Activated naive CD4-positive, alpha-beta T cell treated with anti-CD3 and anti-CD28 coated beads for 36 hours (primary cell): ENCODE measurements at places on chromosomes 5 and 9. TPM values are rescaled to one million over a fixed set of nuclear protein-coding genes. Genes with fewer than 3 reads are reported as not detected.
A peak's percentile ranks its signal among the peaks of the same experiment; 100 is the strongest.

GRCh38 chr5:179553875-179554274 is 3.5 kb downstream of the RUFY1 start:
- no peak for DNase-seq

Gene CMBL
- total RNA-seq = 3.2 TPM

Gene EFNA5
- not detected for total RNA-seq

Gene SLCO6A1
- not detected for total RNA-seq

Gene PCDH12
- total RNA-seq = 0.43 TPM

DNA sequence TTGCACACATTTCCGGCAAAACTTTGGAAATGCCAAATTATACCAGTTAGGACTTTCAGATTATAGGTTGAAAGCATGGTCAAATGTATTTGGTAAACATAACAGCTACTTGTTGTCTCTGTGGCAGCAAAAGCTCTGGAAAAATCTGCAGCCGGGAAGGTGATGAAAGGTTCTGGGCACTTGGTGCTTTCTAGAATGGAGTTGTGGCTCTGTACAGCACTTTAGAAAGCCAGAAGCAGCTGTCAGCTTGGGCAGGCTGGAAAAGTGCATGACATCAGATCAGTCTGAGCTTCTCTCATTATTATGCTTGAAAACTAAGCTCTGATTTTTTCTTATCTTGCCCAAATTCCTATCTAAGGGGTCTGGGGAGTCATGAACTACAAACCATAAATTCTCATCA is 118.6 kb upstream of the MAST4 start:
- no peak for DNase-seq

- no peak for DNase-seq
These were observed 6.9 kb downstream of the TMEFF1 start for GRCh38 chr9:100479820-100480219.

Gene SPATA6L
- 1.4 TPM for total RNA-seq

Gene LHX3
- total RNA-seq = not detected

Gene CSF2
- 0.30 TPM for total RNA-seq

- DNase-seq = peak; percentile 4
These were observed 3.2 kb downstream of the PAPPA start for GRCh38 chr9:116156621-116157314.

DNA sequence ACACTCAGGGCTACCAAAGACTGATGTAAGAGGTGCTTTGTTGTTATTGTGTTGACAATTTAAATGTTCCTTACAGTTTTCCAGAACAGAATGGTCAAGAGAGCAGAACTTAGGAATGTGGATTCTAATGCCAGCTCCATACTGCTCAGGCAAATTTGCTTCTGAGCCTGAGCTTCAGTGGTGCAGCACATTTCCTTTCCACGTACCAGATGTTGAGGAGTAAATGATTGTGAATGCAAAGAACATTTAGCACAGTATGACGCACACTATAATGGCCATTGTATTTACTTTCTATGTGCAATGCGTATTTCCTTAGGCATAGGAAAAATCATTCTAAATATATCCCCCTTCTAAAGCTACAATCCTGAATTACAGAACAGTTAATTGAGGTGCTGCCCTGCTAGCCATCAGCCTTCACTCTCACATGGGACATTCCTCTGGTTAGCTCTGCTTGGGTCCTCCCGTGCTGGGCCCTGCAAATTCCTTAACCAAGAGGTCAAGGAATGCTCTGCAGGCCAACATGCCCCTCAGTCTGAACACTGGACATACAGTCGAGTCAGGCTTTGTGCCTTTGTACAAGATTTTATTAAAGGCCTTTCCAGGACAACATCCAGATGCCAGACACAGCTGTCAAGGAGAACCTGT is 21.1 kb upstream of the TMEM174 start:
- DNase-seq = no peak

Gene PCDHGB6
- 0.05 TPM for total RNA-seq

DNA sequence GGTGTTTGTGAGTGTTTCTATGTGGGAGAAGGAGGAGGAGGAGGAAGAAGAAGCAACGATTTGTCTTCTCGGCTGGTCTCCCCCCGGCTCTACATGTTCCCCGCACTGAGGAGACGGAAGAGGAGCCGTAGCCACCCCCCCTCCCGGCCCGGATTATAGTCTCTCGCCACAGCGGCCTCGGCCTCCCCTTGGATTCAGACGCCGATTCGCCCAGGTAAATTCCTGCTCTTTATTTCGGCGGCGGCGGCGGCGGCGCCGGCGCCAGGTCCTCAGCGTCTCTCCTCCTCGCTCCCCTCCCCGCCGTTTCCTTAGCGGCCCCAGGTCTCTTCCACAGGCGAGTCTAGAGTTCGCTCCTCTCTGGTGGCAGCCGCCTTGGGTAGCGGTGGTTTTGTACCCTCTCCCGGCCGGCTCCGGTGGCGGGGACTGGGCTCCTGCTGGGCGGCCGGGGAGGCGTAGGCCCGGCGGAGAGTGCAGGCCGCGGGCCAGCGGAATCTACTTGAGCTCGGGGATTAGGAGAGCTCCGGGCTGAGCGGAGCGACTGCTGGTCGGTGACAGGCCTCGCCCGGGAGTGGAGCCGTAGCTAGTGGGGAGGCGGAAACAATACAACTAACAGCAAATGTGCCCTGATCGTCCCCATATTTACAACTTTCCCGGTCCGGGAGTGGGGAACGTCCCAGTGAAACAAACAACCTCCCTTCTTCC is 547 bp downstream of the NIPBL start:
- DNase-seq = peak; percentile 55

GRCh38 chr5:140351609-140352334 is 5.4 kb upstream of the HBEGF start:
- DNase-seq = peak; percentile 77

- DNase-seq = no peak
These were observed 80.8 kb downstream of the TSPAN17 start for GRCh38 chr5:176727983-176728675.

DNA sequence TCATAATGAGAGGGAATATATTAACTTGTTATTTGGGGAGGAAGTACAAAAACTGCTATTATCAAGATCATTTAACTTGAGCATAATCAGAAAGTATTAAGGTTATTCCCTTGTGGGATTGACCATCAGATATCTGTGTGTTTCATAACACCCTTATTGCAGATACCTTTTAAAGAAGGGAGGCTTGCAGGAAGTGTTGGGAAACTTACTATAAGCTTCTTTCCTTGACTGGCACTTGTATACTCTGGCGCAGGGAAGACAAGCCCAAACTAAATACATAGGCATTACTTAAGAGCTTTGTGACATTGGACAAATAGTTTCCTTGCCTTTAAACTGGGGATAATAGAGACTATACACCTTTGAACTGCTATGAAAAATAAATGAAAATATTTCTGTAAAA is 50.9 kb downstream of the PIK3R1 start:
- DNase-seq = no peak

DNA sequence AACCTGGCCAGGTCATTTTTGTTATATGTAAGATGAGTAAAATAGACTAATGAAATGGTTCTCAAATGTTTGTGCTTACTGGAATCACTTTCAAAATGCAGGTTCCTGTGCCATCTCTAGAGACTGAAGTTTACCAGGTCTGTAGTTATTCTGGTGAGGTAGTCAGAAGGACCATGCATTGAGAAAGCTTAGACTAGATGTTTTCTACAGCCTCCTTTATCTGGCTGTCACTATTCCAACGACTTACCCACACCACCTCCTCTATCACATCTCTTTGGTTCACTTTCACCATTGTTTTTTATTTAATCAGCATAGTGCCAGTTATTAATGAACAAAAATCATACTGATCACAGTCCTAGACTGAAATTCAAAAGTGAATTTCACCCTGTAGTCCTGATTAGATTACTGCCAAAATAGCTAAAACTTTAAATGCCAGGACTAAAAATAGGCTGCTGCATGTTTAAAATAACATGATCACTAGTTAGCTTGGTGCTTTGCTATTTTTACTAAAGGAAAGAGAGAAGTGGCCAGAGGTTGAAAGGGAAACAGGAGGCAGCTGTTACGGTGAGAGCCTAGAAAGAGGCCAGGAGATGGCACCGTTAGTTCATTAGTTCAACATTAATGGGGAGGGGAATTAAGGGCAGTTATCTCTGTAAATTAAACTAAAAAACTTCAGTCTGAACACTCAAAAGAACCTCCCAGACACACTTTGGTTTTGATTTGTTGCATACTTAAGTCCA is 13.9 kb upstream of the FNIP1 start:
- peak; percentile 31 for DNase-seq

DNA sequence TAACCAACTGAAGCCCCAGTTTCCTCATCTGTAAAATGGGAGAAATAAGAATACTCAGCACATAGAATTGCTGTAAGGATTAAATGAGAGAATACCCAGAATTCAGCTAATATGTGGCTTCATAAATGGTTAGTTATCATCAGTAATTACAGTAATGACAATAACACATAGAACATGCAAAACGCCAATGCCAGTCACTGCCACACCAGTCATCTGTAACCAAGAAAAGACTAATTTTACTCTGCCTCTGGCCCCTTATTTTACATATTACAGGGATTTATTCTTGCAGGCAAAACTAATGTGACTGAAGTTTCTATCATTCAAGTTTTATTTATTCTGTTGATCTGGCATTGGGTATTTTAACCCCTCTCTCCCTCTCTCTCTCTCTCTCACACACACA is 46.5 kb downstream of the EBF1 start:
- no peak for DNase-seq
